Liver (tissue), 10 donors: ENCODE measurements at places on chromosomes 5 and 9. TPM values are rescaled to one million over a fixed set of nuclear protein-coding genes. Genes with fewer than 3 reads are reported as not detected.

- no peak for DNase-seq
- no peak overlapping the region for H3K4me3 ChIP-seq
- H3K27me3 ChIP-seq: no peaks in the 10 kb centered on the region
- no peaks in the 10 kb centered on the region for H3K36me3 ChIP-seq
Measured at GRCh38 chr9:127390248-127390545, 6.8 kb upstream of the SLC2A8 start.

GRCh38 chr5:157865781-157866180 lies 6.8 kb upstream of the CLINT1 start:
- H3K36me3 ChIP-seq: no peaks in the 10 kb centered on the region
- no peaks in the 10 kb centered on the region for H3K27me3 ChIP-seq
- no peak overlapping the region for H3K4me3 ChIP-seq
- no peak overlapping the region for H3K27ac ChIP-seq
- peaks cover 17% of the 10 kb centered on the region for H3K4me1 ChIP-seq
- no peak for DNase-seq

GRCh38 chr5:4068171-4068570 lies 472.5 kb downstream of the IRX1 start:
- no peaks in the 10 kb centered on the region for H3K27me3 ChIP-seq
- H3K36me3 ChIP-seq: no peaks in the 10 kb centered on the region
- H3K4me3 ChIP-seq: no peak overlapping the region
- H3K4me1 ChIP-seq: no peaks in the 10 kb centered on the region
- no peak overlapping the region for H3K27ac ChIP-seq

DNA sequence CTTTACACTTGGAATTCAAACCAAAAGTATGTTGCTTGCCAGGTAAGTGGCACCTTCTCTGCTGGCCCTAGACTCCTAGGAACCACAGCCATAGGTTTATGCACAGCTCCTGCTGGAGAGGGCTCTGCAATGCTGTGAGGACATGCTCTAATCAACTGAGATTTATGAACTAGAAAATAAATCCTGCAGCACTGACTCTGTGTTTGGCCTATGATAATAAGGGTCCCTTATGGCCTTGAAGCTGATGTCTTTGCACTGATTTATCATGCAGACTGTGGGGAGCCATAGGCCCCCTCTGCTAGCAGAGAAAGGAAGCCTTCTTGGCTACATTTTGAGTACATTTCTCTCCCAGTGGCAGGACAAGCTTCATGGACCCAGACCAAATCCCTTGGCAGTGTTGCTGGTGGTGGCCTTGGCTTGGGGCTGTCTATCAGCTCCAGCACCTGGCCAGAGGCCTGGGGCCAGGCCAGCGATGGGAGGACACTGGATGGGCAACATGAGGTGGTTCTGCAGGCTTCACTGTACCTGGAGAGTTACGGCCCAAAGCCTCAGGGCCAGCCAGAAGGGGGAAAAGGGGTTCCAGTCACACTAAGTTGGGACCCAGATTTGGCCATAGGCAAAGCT lies 178.0 kb downstream of the SEMA6A start:
- no peak for DNase-seq
- H3K4me3 ChIP-seq: no peak overlapping the region
- no peaks in the 10 kb centered on the region for H3K27me3 ChIP-seq
- H3K36me3 ChIP-seq: no peaks in the 10 kb centered on the region
- H3K27ac ChIP-seq: no peak overlapping the region

GRCh38 chr5:75574791-75575190 lies 36.5 kb upstream of the ANKDD1B start:
- no peak overlapping the region for H3K4me3 ChIP-seq
- H3K27ac ChIP-seq: no peak overlapping the region
- H3K4me1 ChIP-seq: no peaks in the 10 kb centered on the region

DNA sequence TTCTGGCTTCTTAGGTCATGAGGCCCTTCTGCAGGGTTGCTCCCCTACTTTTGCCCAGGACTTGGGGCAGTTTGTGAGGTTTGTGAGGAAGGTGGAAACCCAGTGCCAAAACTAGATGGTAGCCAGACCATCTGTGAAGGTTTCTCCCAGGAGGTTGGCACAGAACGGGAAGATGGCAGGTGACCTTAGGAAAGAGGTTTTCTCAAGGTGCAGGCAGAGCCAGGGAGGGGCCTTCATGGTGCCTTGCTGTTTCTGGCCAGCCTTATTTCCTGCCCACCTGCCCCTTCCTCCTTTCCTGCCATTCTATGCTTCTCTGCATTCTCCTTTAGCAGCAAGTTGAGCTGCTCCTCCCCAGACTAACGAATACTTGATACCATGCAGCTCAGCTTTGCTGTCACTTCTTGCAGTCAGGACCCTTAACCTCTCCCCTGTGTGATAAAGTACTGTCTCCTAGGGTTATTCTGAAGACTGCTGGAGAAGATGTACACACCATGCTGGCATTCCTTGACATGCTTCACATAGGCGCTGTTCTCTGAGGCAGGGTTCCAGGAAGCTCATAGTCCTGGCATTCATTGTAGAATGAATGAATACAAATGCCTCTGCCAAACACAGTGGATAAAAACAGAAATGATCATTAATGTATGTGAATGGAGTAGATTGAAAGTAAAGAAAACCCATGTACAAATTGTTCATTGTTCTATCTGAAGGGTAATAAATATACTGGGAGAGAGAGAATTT lies 154.3 kb downstream of the KDM4C start:
- H3K4me1 ChIP-seq: no peaks in the 10 kb centered on the region
- H3K36me3 ChIP-seq: no peaks in the 10 kb centered on the region
- no peaks in the 10 kb centered on the region for H3K27me3 ChIP-seq
- no peak overlapping the region for H3K27ac ChIP-seq
- no peak overlapping the region for H3K4me3 ChIP-seq

GRCh38 chr5:177529247-177530203 lies 12.8 kb upstream of the DDX41 start:
- H3K27ac ChIP-seq: no peak overlapping the region
- peaks cover 81% of the 10 kb centered on the region for H3K36me3 ChIP-seq
- H3K4me3 ChIP-seq: no peak overlapping the region
- peaks cover 5% of the 10 kb centered on the region for H3K4me1 ChIP-seq
- H3K27me3 ChIP-seq: no peaks in the 10 kb centered on the region
- DNase-seq: no peak

- no peak overlapping the region for H3K27ac ChIP-seq
- no peaks in the 10 kb centered on the region for H3K4me1 ChIP-seq
- no peak overlapping the region for H3K4me3 ChIP-seq
- no peaks in the 10 kb centered on the region for H3K36me3 ChIP-seq
- no peaks in the 10 kb centered on the region for H3K27me3 ChIP-seq
Measured at GRCh38 chr5:55856516-55857246, 5.5 kb downstream of the IL31RA start.

GRCh38 chr9:107049046-107049802 lies 186.3 kb downstream of the ZNF462 start:
- H3K4me1 ChIP-seq: no peaks in the 10 kb centered on the region
- H3K27ac ChIP-seq: no peak overlapping the region
- no peaks in the 10 kb centered on the region for H3K27me3 ChIP-seq
- no peak for DNase-seq
- no peaks in the 10 kb centered on the region for H3K36me3 ChIP-seq

GRCh38 chr9:126546036-126546435 lies 67.7 kb upstream of the LMX1B start:
- no peaks in the 10 kb centered on the region for H3K36me3 ChIP-seq
- H3K4me3 ChIP-seq: no peak overlapping the region
- H3K27ac ChIP-seq: no peak overlapping the region
- no peaks in the 10 kb centered on the region for H3K27me3 ChIP-seq
- DNase-seq: no peak

- H3K27me3 ChIP-seq: no peaks in the 10 kb centered on the region
- no peak for DNase-seq
- no peak overlapping the region for H3K4me3 ChIP-seq
- no peak overlapping the region for H3K27ac ChIP-seq
- no peaks in the 10 kb centered on the region for H3K36me3 ChIP-seq
Measured at GRCh38 chr5:132071338-132071707, 2.3 kb upstream of the CSF2 start.

- H3K4me3 ChIP-seq: no peak overlapping the region
- DNase-seq: no peak
- H3K27me3 ChIP-seq: no peaks in the 10 kb centered on the region
- no peaks in the 10 kb centered on the region for H3K36me3 ChIP-seq
- no peak overlapping the region for H3K27ac ChIP-seq
Measured at GRCh38 chr5:74342948-74343682, 297.4 kb downstream of the ENC1 start.

GRCh38 chr5:136123236-136123768 lies 9.3 kb upstream of the SMAD5 start:
- H3K27me3 ChIP-seq: no peaks in the 10 kb centered on the region
- H3K4me1 ChIP-seq: no peaks in the 10 kb centered on the region
- no peaks in the 10 kb centered on the region for H3K36me3 ChIP-seq

DNA sequence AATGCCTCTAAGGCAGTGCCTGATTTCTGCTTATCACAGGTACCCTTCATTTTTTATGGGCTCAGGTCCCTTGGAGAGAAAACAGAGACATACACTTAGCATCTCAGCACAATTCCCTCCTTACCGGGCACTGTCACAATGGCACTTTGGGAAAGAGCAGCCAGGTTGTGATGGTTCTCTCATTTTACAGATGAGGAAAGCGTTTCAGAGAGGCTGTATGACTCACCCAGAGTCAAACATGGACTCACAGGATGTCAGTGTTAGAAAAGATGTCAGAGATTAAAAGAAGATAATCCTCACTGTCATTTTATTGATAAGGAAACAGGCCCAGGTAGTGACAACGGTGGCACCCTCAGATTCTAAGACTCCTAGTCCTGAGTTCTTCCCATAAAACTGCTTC lies 12.0 kb upstream of the SLC31A2 start:
- peaks cover 6% of the 10 kb centered on the region for H3K4me1 ChIP-seq
- H3K27ac ChIP-seq: no peak overlapping the region
- no peaks in the 10 kb centered on the region for H3K27me3 ChIP-seq
- DNase-seq: no peak
- H3K4me3 ChIP-seq: no peak overlapping the region

The TXNDC8 gene
- total RNA-seq: not detected

The CDKN2B gene
- total RNA-seq: 1.3 TPM

The PCAT7 gene
- 0.19 TPM for total RNA-seq

The ASS1 gene
- total RNA-seq: 396 TPM

The FRRS1L gene
- 0.51 TPM for total RNA-seq
